ENCODE measurements at places on chromosomes 16 and 17.

GRCh38 chr17:72419866-72420774 lies 299.3 kb downstream of the SOX9 start:
- no peak for DNase-seq

DNA sequence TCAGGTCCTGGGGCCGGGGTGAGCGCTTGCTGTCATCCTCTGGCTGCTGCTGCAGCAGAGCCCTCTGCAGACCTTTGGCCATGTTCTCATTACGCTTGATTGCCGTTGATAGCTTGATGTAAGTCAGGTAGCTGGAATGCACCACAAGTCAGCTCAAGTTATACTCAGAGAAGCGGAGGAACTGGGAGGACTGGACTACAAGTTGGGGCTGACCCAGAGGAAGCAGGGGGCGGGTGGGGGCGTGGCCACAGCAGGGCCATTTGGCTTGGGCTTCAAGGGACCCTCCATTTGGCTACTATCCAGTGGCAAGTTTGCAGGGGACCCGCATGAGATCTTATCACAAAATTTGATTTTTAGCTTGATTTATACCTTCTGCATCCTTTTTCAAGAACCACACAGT lies 19.0 kb upstream of the EVPL start:
- peak; percentile 47 for DNase-seq

GRCh38 chr16:668519-669171 lies 713 bp downstream of the RHOT2 start:
- DNase-seq: no peak

GRCh38 chr16:15639061-15639568 lies 3.8 kb downstream of the MARF1 start:
- no peak for DNase-seq

DNA sequence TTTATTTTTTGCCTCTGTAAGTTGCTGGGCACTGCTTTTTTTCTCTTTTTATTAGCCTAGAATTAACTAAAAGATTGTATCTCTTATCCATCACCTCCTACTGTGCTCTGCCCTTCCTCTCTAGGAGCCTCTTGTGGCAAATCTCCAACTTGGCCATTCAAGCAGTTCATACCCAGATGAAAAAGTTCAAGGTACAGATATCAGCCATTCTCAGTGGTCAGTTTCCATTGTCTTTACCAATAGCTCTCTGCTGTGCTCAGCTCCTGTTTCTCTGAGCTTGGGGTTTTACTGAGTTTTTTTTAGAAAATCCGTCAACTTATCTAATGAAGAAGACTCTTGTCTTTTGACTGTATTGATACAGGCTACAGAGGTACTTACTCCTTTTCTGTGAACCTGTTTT lies 15.6 kb downstream of the MOSMO start:
- no peak for DNase-seq

DNA sequence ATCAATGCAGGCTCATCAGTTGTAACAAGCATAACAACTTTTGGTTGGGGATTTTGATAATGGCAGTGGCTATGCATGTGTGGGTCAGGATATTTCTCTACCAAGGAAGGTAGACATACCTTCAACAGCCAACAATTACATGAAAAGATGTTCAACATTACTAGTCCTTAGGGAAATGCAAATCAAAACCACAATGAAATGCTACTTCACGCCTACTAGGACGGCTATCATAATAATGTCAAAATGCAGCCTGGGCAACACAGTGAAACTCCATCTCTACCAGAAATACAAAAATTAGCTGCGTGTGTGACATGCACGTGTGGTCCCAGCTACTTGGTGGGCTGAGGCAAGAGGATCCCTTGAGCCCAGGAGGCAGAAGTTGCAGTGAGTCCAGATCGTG lies 7.3 kb upstream of the SLC5A10 start:
- DNase-seq: no peak

DNA sequence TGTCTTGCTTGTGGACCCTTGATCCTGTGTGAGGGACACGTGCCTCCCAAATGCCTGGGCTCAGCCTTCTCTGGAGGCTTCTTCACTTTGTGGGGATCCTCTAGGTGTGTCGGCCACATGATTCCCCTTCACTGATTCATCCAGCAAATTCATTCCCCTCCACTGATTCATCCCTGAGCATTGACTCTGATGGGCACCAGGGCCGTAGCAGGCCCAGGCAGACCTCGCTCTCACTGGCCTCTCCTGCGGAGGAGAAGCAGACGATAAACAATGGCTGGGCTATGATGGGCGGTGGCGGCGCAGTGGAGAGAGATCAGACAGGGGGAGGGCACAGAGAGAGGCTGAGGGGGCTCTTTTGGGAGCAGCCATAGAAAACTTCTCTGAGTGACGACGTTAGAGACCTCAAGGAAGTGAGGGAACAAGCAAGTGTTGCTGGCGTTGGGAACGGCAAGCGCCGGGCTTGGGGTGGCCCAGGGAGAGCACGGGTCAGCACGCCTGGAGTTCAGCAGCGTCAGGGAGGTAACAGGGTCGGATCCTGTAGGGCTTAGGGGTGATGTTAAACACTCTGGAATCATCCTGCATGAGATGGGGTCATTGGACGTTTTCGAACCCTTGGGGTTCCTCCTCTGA lies 17.5 kb upstream of the RPTOR start:
- peak; percentile 76 for DNase-seq
